ENCODE measurements at places on chromosomes 5 and 9.
A peak's percentile ranks its signal among the peaks of the same experiment; 100 is the strongest.

DNA sequence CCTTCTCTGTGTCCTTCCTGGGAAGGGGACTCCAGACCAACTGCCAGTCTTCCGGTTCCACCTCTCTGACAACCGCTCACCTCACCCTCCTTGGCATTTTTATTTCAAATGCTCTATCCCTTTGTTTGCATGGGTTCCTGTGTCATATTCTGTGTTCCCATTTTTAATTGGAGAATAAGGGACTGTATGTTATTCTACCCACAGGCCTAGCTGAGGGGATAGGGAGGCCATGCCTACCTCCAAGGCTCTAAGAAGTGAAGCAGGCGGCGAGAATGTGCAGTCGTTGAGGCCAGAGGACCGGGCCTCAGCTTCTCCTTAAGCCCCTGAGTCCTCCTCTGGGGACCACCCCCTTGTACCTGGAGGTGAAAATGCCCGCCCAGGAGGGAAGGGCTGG lies 936 bp upstream of the WDR5 start:
- DNase-seq, result peak; percentile 67

DNA sequence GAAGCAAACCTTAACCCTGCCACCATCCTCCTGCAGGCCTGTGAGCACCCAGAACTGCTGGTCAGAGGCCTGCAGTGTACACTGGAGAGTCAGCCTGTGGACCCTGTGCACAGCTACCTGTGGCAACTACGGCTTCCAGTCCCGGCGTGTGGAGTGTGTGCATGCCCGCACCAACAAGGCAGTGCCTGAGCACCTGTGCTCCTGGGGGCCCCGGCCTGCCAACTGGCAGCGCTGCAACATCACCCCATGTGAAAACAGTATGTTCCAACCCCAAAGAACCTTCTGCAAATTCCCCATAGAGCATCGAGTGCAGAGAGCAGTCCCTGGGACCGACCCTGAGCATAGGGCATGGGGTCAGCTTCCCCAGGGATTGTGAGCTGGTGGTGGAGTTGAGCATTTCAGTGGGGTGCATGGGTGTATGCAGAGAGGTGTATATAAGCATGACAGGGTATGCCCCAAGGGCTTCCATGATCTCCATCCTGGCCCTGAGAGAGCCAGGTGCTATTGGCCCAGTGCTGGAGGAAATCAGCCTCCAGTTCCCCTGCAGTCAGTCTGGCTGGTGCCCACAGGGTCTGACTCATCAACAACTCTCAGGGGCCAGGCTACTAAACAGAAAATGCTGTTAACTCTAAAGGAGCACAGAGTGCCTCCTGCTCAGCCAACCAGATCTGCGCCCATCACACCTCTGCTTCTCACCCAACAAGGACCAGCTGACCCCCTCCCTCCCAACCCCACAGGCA lies 126.2 kb downstream of the SAXO1 start:
- peak; percentile 12 for DNase-seq

DNA sequence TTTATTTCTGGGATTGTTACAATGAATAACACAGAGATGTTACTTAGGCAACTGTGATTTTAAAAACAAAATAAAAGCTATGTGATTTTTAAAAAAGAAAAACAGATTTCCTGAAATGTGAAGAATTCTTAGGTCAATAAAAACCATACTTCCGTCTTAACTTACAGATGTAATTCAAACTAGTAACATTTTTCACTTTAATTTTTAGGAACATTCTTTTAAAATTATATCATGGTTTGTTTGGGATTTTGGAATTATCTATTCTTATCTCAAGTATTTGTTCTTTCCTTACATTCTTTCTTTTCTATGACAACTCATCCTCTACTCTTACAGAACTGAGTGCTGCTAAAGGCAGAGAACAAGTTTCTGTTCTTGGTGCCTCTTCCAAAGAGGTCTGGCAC lies 159.5 kb downstream of the RAPGEF6 start:
- DNase-seq, result no peak

GRCh38 chr5:72510610-72511181 lies 3.5 kb upstream of the ZNF366 start:
- no peak for DNase-seq

DNA sequence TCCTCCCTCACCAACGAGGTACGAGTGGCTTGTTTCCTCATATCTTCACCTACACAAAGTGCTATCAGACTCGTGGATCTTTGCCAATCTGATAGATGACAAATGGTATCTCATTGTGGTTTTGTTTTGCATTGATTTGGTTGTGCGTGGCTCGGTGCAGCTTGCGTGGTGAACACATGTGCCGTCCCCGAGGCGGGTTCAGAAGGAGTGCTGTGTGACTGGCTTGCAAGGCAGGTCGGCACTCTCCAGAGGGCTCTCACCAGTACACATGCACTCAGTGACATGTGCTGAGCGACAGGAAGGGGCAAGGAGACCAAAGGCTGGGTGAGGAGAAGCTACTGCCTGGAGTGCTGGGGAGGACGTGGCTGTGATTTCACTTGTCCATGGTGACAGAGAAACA lies 95.3 kb upstream of the PITX1 start:
- DNase-seq, result no peak

DNA sequence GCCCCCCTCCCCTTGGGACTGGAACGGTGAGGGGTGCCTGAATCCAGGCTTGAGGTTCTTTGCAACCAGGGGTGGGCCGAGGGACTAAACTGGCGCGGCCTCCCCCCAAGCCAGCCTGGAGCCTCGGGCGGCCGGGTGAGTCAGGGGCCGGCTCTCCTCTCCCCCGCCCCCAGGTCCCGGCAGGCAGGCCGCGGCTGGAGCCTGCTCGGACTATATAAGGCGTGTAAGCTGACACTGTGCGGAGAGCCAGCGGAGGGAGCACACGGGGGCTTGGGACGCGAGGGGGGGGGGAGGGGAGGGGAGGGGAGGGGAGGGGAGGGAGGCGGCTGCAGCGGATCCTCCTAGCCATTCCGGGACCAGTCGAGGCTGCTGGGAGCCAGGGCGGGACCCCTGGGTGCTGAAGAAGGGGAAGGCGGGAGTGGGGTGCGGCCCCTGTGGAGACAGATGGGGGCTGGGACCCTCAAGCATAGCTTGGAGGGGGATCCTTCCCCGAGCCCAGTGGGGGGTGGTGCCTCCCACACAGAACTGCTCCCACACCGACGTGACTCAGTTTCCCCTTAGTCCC lies 595 bp downstream of the PDLIM7 start:
- no peak for DNase-seq

GRCh38 chr9:99109522-99109921 lies 4.6 kb downstream of the TGFBR1 start:
- peak; percentile 86 for DNase-seq

DNA sequence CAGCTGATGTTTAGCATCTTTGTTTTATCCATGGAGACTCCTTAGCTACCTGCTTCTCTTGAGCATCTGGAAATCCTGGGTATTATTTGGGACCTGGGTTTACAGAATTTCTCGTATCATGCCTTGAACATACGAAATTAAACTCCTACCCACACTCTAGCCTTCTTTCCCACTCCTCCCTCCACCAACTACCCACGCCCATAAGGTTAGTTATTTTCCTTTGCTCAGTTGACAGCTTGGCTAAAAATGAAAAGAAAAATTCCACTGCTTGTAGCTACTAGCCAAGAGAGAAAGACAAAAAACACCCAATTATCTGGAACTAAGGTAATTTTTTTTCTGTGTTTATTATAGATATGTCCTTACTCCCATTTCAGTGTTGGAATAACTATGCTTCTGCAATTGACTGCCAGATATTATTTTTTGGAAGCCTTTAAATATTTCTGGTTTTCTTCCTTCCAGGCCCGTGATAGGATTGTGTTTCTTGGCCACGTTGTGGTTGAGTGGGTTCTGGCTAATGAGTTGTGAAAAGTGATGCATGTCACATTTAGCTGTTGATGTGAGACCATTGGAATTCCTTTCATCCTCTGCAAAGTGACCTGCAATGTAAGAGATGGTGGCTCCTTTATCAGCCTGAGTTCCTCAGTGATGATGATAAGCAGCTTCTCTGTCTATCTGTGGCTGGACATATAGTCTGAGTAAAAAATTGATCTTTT lies 308.1 kb downstream of the LRRC70 start:
- no peak for DNase-seq

GRCh38 chr9:5835808-5836207 lies 2.9 kb upstream of the ERMP1 start:
- DNase-seq, result no peak

GRCh38 chr9:97604901-97605645 lies 28.1 kb downstream of the TSTD2 start:
- DNase-seq, result no peak

GRCh38 chr5:83430130-83431010 lies 41.2 kb upstream of the VCAN start:
- peak; percentile 39 for DNase-seq

DNA sequence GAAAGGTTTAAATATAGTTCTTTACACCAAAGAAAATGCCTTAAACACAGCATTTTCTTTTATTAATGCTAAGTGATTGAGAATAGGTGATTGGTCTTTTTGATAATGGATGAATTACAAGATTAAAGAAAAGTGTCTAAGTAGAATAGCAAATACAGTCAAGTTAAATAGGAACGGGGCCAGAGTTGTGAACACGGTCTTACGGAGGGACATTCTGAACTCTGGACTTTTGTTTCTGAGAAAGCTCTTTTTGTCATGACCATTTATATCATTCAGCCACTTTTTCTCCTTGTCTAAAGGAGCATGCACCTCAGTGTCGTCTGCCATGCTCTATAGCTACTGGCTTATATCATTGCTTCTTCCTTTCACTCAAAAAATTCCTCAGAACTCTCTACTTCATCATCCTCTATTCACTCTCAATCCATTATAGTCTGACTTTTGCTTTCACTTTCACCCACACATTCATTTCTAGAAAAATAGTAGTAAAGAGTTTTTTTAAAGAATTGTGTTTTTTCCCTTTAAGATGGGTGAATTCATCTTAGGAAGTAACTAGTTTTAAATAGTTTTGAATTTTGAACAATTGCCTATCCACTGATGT lies 263.0 kb upstream of the FBXL7 start:
- DNase-seq, result no peak

- DNase-seq, result no peak
Measured at GRCh38 chr5:132425009-132425937, 55.8 kb downstream of the SLC22A5 start.

DNA sequence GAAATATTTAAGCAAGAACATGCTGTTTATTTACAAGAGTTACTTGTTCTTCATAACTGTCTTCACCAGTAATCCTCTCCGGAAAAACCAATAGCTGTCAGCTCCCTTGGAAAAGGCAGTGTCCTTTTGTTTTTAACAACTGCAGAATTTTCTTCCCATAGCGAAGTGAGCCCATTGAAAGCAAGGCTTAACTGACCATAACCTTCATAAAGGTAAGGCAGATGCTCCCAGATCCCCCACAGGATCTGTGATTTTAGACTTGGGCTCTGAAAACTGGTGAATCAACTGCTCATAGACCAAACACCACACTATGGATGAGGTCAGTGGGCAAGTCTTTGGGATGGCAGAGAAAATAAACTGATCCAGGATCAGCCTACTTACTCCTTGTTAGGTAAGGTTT lies 155.0 kb downstream of the GLIS3 start:
- DNase-seq, result no peak

- no peak for DNase-seq
Measured at GRCh38 chr9:4344946-4345345, 45.1 kb upstream of the GLIS3 start.

- DNase-seq, result no peak
Measured at GRCh38 chr9:71431931-71432330, 310.5 kb upstream of the TRPM3 start.

DNA sequence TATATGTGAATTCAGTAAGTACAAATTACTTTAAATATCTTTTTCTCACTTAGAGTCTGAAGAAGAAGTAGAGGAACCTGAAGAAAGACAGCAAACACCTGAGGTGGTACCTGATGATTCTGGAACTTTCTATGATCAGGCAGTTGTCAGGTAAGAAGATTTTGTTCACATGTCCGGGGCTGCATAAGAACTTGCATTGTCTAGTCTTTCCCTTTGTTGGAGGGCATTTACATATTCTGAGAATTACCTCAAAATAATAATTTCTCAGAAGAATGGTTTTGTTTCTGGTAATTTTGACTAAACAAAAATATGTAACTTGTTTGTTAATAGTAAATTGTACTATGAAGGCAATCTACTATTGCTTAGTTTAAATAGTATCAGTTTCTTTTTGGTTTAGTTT lies 23.7 kb downstream of the G3BP1 start:
- no peak for DNase-seq

DNA sequence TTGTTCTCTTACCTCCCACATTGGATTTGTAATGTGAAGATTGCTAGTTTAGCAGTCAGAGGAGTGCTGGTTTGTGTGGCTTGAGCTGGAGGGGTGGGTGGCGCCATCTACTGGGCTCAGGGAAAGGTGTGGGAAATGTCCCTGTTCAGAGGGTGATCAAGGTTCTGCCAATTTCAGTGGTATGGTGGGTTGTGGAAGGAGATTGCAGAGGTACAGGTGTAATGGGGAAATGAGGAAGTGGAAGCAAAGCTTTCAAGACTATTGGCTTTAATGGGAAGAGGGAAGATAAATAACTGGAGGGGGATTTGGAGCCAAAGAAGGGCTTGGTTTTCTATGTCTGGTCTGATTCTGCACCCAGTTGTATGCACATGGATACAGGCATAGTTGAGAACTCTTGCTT lies 76.4 kb downstream of the OSMR start:
- DNase-seq, result peak; percentile 32

DNA sequence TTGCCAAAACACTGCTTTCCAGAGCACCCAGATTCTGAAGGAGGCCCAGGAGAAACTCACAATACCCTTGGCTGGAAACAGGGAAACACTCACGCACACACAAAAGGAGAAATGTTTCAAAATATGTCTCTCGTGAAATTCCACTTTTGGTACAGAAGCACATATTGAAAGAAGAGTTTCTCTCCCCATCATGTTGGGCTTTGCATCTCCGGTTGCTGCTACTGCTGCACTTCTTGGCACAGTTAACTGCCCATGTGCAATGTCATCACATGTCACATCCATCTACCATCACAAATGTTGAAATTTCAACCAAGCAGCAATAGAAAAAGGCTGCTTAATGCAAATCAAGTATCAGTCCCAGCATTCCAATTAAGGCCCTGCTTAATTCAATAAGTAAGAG lies 72.1 kb downstream of the ABCA1 start:
- DNase-seq, result no peak

GRCh38 chr9:127896395-127897192 lies 2.8 kb downstream of the ST6GALNAC6 start:
- no peak for DNase-seq

DNA sequence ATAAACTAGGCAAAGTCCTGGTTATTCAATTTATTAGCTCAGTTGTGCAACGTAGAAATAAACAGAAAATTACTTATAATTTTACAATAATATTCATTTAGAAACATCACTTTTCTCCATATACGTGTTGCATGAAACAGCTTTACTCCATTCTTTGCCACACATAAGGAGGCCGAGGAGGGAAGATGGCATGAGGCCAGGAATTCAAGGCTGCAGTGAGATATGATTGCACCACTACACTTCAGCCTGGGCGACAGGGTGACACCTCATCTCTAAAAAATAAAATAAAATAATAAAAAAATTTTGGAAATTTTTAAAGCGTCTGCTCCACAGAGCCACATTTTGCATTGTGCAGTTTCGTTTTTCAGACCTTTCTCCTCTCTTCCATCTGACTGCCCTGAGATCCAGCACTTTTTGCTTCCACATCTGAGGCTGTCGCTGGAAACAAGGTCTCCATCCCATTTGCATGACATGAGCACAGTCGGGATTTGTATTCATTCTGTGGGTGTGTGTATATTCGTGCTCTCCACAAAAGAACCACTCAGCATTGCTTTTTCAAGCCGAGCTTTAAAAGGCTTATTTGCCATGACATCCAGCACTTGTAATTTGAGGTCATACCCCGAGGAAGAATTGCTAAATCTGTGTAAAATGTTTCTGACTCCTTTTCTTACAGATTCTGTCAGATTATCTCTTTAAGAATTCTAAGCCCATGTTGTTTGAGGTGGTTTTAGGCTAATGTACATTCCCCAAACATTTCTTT lies 98.6 kb upstream of the MSX2 start:
- DNase-seq, result no peak

Measured in G401 (cell line).